ENCODE measurements at places on chromosomes 6 and 20.

GRCh38 chr6:52544602-52545405 lies 32.1 kb downstream of the TRAM2 start:
- no peak for DNase-seq

- DNase-seq, result no peak
Measured at GRCh38 chr6:41767112-41767833, 12.4 kb downstream of the FRS3 start.

DNA sequence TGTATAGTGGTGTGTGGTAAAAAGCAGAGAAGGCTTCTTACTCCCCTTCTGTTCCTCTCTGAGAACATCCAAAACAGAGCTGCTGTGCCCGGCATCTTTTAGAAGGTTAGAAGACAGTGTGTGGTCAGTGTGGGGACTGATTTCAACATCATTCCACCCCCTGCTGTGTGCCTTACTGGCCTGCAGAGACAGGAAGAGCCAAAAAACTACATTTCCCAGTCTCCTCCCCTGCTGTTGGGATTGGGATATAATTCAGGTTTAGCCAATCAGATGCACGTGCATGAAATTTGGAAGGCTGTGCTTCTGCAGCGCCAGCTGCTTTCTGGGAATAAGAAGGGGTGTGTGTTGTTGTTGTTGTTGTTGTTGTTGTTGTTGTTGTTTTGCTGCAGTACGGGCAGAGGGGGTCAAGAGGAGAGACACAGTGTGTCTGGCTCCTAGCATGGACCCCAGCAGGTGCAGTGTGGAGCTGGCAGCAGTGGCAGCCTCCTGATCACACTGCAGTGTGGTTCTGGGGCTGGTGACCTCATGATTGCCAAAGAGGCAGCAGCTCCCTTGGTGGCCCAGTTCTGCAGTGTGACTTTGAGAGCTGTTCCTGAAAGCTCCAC lies 74.7 kb downstream of the MRPL14 start:
- DNase-seq, result no peak

GRCh38 chr20:8220716-8221115 lies 88.7 kb downstream of the PLCB1 start:
- DNase-seq, result no peak

- no peak for DNase-seq
Measured at GRCh38 chr6:109944448-109944847, 33.7 kb upstream of the GPR6 start.

DNA sequence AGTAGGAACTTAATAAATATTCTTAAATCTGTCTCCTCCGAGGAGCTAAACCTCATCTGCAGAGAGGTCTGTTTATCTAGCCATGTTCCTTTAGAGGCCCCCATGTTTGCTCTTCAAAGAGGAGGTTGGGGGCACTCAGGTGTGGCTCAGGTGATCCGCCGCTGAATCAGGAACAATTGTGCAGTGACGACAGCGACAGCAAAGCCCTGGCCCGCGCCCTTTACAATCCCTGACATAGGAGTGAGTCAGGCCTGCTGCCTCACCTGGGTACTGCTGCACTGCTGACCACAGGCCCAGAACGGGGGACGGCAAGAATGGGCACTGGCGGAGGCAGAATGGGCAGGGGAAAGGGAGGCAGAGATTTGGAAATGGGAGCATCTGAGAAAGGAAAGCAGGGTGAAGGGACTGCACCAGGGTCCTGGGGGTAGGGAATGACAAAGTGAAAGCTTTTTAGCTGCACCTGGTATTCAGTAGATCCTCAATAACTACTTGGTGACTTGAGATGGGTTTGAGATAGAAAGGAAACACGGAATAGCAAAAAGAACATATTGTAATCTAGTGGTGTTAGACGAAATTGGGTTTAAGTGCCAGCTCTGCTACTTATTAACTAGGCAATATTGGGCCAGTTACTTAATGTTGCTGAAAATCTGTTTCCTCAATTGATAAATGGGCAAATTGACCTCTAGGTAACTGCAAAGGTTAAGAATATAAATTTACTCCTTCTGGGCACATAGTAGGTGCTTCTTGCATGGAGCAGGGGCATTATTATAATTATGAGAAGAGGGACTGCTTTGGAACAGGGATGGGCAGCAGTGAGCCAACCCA lies 5.4 kb upstream of the IER3 start:
- DNase-seq, result no peak

DNA sequence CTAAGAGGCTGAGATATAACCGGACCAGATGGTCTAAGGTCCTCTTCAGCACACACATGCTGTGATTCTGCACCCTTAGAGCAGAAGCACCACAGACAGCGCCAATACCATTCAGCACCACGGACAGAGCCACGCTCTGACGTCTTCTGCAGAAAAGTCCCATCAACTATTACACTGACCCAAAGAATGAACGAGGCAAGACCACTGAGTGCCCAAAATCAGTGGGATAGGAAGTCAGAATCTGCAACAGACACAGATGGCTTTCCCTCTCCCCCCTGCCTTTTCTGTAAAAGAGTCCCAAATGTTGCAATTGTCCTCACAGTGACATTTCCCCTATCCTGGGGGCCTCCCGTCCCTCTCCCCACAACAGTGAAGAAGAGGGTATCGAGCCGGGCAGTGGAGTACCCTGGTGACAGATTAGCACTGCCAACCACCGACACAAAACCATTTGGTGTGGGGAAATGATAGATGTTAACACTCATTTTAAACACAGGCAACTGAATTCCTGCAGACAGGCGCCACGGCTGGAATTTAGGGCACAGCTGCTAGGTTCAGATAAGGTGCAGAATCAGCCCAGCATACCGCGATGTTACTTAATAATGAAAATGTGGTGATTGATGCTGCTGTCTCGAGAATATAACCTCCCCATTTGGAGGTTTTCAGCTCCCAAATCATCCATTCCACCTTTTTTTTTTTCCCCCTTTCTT lies 66.6 kb upstream of the CTNNBL1 start:
- peak; percentile 80 for DNase-seq

GRCh38 chr6:148700741-148701311 lies 46.0 kb upstream of the UST start:
- DNase-seq, result no peak

DNA sequence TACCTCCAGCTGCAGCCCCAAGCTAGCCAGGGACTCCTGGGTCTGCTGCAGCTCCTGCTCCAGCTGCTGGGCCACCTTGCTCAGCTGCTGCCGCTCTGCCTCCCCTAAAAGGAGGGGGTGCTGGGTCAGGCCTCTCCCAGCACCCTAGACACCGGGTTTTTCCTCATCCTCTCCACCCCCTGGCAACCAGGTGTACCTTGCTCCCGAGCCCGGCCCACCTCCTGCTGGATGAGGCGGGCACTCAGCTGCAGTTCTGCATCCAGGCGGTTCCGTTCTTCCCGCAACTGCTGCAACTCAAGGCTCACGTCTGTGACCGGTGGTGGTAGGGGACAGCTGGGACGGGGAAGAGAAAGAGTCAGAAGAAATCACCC lies 6.1 kb upstream of the PSORS1C2 start:
- DNase-seq, result no peak

- no peak for DNase-seq
Measured at GRCh38 chr6:132418235-132418965, 17.1 kb upstream of the MOXD1 start.

GRCh38 chr6:108799354-108799717 lies 48.9 kb upstream of the ARMC2 start:
- DNase-seq, result no peak

GRCh38 chr20:37822141-37822601 lies 80.8 kb upstream of the VSTM2L start:
- no peak for DNase-seq

GRCh38 chr20:56217829-56218228 lies 30.7 kb upstream of the MC3R start:
- no peak for DNase-seq

DNA sequence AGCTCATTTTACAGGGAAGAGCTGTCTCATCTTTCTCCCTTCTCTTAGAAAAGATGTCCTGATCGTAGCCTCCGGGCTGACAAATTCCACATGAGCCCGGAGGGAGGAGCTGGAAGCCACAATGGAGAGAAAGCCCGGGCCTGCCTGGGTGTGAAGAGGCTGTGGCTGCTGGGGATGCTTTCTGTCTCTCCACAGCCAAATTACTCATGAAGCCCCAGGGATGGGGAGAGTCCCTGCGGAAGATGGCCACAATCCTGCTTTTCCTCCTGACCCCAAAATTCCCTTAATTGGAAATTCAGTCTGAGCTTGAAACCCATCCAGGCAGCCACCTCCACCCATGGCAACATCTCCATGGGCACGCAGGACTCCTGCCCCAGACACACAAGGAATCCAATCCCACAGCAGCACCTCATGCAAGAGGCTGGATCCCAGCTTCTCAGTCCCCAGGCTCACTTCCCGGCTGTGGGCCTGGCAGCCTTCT lies 32.4 kb downstream of the JPH2 start:
- no peak for DNase-seq

- no peak for DNase-seq
Measured at GRCh38 chr6:355373-356208, 36.0 kb upstream of the IRF4 start.

DNA sequence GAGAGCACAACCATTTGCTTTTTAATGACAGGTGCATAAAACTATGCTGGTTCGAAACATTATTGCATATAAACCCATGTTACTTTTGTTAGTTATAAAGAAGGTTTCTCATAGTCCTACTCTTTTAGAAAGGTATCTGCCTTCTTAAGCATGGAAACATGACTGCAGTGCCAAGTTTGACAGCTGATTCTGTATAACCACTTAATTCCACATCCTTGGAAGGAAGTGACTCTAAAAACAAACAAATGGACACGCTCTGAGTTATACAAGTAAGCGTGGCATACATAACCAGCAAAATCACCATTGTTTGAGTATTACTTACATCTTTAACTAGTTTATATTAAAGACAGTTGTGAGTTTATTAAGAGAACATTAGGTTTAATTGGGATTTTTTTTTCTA lies 125.0 kb upstream of the HDGFL1 start:
- DNase-seq, result no peak

DNA sequence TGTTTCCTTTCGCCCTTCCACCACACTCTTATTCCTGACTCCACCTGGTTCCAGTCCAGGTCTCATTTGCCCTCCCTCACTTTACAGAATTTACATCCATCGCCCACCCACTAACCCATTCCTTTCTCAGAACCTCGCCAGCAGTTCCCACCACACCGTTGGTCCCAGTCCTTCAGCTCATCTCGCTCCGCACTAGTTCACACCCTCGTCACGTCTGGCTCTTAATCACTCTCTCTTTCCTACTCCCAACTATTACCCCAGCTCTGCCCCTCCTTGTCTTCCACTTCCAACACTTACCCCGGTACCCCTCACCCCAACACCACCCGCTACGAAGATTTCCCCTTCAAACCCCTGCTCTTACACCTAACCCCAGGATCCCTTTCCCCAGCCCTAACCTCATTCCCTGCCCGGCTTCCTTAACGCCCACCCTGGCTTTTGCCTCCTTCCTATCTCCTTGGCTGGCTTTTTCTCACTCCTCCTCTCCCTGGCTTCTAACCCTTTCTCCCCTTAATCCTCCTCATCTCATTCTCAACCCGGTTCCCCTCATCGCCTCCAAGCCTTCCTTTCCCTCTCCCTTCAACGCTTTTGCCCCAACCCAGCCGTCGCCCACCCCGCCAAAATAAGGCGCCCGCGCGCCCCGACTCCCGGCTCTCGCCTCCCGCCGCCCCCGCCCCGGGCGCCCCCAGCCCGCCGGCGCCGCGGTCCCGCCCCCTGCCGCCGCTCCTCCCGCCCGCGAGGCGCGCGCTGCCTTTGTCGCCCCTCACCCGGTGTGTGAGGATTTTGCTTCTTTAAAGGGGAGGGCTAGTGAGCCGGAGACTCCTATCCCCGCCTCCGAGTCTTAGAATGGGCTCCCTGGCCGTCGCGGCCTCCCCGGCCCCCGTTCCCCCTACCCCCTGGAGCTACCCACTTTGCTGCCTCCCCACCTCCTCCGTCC lies 542 bp downstream of the USP49 start:
- no peak for DNase-seq

- DNase-seq, result no peak
Measured at GRCh38 chr6:122116835-122117627, 282.4 kb upstream of the HSF2 start.

DNA sequence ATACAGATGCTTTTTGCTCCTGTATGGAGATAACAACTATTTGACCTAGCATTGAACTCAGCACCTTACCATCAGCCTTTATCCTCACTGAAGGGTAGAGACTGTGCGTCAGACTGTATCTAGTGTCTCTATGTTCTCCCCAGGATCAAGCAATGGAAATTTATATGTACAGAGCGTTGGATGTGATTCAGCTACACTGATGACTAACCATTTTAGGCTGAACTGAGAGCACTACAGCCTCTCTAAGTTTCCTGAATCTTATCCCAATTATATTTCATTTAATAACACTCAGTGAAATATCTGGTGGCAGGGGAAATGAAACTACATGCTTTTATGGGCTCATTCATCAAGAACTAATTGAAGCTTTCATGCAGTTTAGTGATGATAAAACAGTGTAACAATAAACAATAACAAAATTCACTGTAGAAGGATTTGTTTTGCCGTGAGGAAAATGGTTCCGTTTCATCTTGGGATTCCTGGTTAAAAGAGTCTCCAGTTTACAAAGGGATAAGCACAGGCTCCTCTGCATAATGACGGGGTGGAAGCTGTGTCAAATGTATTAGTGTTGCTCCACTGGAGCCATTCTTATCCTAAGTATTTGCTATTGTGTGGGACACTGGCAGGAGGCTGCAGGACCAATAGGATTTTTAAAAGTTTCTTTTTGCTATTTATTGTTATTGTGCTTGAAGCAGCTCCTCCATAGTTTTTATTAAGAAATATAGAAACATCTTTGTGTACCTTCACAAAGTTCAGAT lies 567.6 kb upstream of the MMS22L start:
- DNase-seq, result peak; percentile 52

DNA sequence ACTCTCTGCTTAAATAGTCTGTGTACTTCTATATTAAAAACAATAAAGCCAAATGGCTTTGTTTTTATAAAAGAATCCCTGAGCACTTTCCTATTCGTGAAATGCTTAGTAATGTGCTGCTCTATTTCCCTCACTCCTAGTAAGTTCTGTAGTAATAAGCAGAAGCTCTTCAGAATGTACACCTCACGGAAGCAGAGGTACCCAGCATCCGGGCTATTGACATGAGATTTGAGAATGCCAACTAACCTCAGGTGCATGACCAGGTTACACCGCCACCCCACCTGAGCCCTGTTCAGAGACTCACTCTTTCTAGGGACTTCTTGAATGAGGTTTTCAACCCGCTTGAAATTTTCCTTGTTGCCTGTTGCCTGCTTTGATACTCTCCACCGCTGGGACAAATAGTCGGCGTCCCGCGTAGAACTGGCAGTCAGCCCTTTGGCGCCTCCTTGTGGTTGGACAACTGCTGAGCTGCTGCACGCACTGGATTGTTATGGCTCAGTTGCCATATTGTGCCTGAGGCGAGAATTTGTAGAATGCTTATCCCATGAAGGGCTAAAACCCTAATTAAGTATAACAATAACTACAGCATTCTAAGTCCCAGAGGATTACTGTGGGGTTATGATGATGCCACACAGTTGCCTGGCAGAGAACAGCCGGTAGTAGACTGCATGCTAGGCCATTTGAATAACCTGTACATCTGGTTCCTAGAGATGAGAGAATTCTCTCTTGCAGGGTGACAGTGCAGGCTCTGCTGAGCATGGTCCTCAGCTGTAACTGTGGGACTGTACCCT lies 95.4 kb downstream of the KHDC1L start:
- DNase-seq, result peak; percentile 91

DNA sequence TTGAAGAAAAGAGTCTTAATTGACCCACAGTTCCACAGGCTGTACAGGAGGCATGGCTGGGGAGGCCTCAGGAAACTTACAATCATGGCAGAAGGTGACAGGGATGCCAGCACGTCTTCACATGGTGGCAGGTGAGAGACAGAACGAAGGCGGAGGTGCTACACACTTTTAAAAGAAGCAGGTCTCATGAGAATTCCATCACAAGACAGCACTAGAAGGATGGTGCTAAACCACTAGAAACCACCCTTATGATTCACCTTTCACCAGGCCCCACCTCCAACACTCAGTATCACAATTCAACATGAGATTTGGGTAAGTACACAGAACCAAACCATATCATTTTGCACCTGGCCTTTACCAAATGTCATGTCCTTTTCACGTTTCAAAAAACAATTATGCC lies 20.9 kb downstream of the TAGAP start:
- DNase-seq, result no peak

Data from ecto neural progenitor cell (in vitro differentiated cells).